Activated CD8-positive, alpha-beta memory T cell treated with anti-CD3 and anti-CD28 coated beads, Interleukin-2, amount 50 U/mL, for 4 hours (primary cell): ENCODE measurements at places on chromosomes 7 and 10.

DNA sequence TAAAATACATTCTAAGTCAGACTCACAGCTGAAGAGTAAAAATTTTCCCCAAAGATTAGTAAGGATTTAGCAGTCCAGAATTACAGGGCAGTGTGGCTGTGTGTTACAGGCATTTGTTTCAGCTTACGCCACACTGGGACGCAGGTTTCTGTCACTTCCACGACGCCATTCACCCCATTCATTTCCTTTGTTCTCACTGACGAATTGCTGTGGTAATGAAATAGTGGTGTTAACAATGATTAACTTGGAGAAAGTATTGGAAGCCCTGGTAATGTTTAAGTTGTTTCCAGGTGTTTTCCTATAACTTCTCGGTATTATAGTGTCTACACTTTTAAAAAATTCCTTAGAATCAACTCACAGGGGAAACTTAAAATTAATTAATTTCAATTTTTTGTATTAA is 370.9 kb downstream of the SH2D4B start:
- no peak for DNase-seq

DNA sequence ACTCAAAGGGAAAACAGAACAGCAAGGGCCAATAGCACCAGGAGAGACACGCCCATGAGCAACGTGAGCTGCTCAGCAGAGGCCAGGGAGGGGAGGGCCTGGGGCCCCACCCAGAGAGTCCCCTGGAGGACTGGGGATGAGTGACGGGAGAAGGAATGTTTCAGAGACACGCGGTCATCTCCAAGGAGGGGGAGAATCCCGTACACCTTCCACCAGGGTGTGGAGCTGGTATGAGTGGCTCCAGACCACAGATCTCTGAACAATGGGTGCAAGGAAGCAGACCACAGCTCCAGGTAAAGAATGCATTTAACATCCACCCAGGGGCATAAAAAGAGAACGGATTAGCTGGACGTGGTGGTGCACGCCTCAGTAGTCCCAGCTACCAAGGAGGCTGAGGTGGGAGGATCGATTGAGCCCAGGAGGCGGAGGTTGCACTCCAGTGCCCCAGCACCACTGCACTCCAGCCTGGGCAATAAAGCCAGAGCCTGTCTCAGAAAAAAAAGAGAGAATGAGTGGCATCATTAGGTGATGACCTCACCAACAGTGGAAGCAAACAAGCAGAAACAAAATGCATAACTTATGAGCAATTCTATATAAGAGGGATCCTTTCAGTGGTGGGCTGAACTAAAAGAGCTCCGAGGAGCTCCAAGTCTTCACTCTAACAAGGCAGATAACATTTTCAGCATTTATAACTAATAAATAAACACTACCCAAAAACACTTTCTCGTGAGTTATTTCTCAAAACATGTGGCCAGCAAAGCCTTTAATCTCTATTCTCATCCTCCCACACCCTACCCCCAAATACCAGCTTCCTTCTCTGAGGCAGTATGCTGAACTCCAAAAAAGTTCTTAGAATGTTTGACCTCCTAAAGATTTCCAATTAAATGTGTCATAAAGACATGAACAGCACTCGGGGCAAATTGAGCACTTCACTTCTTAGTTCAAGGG is 12.5 kb downstream of the PSAP start:
- no peak for DNase-seq

DNA sequence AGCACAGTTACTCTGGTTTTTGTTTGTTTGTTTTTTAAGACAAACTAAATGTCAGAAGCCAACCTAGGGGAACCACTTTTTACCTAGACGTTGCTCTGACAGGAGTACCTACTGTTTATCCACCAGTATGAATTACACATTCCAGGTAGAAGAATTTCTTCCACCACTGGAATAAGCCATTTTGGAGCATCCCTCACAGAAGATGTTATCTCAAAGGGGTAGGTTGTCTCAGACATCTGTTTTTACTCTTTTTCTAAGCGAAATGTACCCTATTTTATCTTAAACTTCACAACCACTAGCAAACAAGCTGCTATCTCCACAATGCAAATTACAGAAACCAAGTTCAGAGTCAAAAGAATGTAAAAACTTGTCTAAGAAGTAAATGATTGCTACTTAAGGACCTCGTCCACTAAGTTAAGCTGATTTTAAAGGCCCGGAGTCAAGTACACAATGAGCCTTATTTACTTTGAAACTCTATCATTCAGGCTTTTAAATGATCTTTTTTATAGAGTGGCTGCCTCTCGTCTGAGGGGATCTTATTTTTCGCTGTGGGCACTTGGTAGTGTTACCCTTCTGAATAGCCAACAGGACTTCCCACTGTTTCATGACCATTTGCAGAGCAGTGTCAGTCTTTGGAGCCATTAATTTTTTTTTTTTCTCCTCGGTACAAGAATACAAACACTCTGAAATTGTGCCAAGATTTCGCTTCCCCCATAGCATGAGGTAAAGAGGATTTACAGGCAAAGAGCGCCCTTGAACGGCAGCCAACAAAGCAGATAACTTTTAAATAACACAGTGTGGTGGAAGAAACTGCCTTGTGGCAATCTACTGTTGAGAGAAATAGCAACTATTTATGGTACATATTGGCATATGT is 15.7 kb upstream of the ARMC3 start:
- DNase-seq = no peak

DNA sequence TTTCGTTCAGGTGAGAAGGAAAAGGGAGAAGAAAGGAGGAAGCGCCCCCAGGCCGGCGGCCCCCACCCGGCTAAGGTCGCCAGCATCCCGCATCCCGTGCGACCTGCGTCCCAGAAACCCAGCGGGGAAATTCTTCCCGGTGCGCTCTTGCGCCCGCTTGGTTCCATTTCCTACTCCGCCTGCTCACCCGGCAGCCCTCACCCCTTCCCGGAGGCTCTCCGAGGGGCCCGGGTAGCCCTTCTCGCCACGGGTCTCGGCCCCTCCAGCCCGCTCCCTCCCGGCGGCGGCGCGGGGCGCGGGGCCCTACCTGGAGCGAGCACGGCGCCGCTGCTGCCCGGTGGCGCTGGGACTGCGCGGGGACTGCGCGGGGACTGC is at the start of gene PRKCQ:
Gene PRKCQ (minus strand): TSS at position 373 of the 375 bp plus-strand sequence. CDS start 65,141 bp downstream, outside the sequence.
- no peak for DNase-seq

- no peak for DNase-seq
Observed at GRCh38 chr10:16986406-16987205, 143.0 kb downstream of the CUBN start.

DNA sequence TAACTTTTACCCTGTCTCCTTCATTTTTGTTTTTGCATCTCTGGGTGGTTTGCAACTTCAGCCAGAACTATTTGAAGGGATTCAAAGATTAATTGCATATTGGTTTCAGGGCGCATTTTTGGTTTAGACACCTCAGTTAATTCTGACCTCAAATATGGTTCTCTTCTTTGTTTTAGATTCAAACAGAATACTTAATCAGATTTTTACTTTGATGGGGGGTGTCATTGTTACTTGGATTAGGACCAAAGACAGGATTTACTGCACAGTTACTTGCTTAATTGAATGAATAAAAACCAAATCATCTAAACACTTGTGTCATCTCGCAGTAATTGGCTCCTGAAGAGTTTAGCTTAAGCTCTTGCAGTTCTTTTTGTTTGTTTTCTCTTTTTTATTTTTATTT is 100.9 kb downstream of the PHTF2 start:
- DNase-seq = no peak

- DNase-seq = no peak
Observed at GRCh38 chr7:155889636-155890511, 77.6 kb upstream of the SHH start.

DNA sequence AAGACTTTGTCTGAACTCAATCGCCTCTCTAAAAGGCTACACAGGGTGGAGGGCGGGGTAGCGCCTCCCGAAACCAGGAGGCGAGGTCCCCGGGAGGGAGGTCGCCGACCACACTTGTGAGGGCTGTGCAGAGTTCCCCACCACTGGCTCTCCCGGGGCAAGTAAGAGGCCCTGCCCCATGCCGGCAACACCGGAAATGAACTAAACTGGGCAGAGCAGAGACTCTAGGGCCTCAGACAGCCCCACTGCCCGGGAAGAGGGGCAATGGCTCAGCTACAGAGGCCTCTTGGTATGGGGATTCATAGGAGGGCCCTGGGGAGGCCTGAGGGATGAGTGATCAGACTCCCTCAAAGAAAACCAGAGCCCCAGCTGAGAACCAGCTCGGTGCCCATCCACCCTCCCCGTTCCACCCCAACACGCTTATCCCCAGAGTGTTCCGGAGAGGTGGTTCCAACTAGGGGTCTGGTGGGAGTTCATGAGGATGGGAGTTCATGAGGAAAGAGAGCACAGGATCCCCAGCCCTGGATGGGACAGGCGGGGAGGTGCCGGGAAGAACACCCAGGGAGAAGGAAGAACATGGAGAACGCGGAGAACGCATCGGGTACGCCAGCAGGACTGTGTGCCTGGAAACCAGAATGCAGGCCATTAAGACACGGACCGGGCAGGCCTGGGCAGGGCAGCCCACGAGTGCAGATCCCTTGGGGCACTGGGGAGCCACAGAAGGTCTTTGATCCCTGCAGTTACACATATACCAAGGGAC is 89.4 kb upstream of the MYL10 start:
- no peak for DNase-seq

DNA sequence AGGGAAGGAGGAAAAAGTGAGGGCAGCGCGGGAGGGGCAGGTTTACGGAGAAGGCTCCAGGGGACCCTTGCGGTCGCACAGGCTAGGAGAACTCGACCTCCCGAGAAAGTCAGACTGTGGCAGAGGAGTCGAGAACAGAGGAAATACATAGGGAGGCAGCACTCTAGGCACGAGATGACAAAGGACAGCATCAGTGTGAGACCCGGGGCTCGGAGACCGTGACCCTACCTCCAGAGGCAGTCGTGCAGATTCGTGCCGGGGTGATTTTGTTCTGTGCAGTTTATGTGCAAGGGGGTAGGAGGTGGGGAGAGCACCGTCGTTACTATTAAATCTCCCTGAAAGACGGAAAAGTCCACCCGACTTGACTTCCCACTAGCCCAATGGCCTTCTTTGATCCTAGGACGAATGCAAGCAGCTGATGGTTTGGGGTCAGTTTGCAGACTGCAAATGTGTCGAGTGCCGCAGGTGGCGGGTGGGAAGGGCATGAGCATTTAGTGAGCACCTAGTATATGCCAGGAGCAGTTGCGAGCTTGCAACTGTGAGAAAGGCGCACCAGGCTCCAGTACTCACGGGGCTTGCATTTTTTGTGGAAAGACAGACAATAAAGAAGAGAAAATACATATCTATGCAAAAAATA is 674 bp upstream of the OSBPL3 start:
- DNase-seq = peak; percentile 46

GRCh38 chr10:69348816-69349541 is 67.7 kb downstream of the TACR2 start:
- DNase-seq = no peak

DNA sequence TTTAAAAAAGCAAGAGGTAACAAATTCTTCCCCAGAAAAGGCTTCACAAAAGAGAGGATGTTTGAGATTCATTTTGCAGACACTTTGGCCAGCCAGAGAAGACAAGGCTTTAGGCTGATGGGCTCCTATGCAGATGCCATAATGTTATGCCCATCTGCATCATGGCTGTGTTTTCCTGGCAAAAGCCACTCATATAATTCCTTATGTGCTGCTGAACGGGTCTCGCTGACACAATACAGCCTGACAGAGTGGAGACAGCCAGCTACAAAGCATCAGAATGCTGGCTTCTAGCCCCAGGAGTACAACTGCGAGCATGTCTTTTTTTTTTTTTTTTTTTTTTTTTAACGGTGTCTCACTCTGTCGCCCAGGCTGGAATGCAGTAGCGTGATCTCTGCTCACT is 1157.4 kb upstream of the AUTS2 start:
- no peak for DNase-seq

GRCh38 chr7:7969306-7970236 is 975 bp downstream of the GLCCI1 start:
- DNase-seq = peak; percentile 44

- DNase-seq = no peak
Observed at GRCh38 chr10:73506491-73506890, 10.7 kb upstream of the PPP3CB start.

DNA sequence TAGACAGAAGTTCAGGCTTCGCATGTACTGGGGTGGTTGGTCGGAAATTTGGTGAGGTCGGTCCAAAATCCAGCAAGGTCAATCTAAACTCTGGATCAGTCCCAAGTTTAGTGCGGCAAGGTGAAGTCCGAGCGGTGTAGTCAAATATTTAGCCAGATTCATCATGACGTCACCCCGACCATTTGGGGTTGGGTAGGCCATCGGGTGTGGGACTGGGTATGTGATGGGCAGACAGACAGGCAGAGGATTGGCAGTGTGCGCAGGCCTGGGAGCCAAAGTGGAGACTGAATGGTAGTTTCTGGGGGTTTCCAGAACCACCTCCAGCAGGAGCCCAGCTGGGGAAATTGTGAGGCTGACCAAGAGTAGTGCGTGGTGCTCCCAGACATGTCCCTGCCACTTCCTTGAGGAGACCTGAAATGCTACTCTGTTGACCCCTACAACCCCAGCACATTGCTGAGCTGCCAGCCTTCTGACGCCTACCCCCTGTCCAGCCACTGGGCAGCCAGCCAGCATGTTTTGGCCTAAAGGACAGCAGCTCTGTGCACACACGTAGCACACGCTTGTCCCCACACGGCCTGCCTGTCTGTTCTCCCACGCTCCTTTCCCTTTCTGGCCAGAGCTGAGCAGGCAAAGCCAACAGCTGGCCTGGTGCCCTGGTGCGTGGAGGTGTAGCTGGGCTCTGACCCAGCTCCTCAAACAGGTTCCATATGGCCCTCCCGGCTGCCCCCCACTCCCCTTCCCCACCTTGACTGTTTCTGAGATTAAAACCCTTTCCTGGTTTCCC is 55.9 kb downstream of the FAM241B start:
- DNase-seq = no peak

DNA sequence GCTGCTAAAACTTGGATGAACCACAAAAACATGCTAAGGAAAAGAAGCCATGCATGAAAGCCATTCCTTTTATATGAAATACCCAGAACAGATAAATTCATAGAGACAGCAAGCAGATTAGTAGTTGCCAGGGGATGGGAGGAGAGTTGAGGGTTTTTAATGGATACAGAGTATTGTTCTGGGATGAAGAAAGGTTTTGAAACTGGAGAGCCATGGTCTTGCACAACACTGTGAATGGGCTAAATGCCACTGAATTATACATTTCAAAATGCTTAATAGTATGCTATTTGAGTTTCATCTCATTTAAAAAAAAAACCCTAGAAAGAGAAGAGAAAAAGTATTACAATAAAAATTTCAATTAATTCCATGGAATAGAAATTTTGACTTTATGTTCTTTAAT is 154.3 kb downstream of the GNAT3 start:
- no peak for DNase-seq

- no peak for DNase-seq
Observed at GRCh38 chr7:54796853-54797252, 37.8 kb upstream of the SEC61G start.

GRCh38 chr7:158407581-158408317 is 179.9 kb downstream of the PTPRN2 start:
- DNase-seq = no peak

- no peak for DNase-seq
Observed at GRCh38 chr7:113137241-113137640, 18.9 kb upstream of the SMIM30 start.
